ENCODE measurements at places on chromosomes 11 and 22.

DNA sequence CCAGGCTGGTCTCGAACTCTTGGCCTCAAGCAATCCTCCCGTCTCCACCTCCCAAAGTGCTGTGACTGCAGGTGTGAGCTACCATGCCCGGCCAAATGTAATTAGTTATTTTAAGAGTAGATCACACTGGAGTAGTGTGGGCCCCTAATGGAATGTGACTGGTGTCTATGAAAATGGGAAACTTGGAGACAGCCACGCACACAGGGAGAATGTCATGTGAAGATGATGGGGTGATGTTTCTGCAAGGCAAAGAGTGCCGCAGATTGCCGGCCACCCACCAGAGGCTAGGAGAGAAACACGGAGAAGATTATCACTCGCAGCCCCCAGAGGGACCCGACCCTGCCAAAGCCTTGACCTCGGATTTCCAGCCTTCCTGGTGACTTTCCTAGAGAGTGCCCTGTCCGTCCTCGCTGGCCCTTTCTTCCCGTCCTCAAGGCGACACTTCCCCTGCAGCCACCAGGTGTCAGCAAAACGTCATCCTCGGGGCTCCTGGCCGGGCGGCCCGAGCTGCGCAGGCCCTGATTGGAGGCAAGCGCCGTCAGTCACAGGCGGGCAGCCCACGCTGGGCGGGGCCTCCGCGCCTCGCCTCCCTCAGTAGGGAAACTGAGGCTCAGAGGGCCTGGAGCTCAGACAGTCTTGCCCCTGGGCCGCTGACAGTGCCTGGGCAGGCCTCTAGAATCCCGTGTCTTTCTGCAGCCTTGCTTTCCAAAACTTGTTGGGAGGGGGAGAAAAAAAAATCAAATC lies 16.3 kb downstream of the CRYBB2 start:
- peak; percentile 4 for DNase-seq

DNA sequence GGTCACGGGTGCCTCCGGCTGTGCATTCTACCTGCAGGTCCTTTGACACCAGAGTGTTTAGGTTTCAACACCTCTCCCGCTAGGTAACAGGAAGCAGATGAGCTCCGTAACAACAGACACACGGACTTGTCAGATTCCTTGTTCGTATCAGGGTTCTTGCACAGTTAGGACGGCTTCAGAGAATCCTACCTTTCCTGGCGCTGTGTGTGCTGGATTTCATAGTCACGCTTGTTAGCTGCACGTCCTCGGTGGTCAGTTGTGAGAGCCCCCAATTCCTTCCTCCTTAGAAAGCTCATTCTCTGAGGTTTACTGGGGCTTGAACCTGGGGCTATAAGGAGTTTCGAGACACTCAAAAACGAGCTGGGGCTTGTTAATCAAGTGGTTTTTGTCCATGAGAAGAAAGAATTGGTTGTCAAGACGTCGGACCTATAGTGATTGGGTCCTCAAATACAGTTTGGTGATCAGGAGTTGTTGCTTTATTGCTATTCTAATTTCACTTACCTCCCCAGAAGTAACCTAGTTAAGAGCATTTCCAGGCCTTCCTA lies 664 bp downstream of the DDB2 start:
- DNase-seq = no peak

- no peak for DNase-seq
Observed at GRCh38 chr22:48180631-48181030, 1418.2 kb downstream of the TBC1D22A start.

- no peak for DNase-seq
Observed at GRCh38 chr22:37387793-37388192, 39.5 kb downstream of the ELFN2 start.

- no peak for DNase-seq
Observed at GRCh38 chr11:76787911-76788596, 4.9 kb downstream of the TSKU start.

DNA sequence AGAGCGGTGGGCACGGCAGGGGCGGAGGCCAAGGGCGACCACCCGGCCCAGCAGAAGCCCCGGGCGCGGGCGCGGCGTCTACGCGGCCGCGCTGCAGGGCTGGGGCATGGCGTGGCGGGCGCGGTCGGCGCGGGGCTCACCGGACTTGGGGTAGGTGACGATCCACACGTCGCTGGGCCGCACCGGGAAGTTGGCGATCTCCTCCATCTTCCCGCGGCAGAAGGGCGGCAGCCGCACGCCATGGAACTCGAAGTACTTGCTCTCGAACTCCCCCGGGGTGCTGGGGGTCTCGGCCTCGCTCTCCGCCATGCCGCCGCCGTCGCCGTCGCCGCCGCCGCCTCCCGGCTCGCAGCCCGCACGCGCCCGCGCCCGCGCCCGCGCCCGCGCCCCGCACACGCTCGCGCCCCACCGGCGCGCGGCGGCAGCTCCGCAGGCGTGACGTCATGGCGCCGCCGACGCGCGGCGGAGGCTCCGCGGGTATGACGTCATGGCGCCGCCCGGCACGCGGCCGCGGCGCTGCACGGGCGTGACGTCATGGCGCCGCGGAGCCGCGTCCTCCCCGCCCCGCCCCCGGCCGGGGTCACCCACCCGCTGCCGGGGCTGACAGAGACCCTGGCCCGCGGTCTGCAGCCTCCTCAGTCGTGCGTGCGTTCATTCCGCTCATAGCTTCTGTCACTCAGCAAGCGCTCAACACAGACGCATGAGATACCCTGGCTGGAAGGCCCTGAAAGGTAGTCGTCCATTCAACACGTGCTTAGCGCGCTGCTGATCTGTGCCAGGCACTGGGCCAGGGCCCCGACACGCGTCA lies at the start of gene SULT4A1:
Gene SULT4A1, minus strand, starts transcription at position 440 of the 808 bp plus-strand sequence. Its CDS starts 131 bp downstream, at position 309.
- no peak for DNase-seq

GRCh38 chr11:8598506-8598905 lies 4.5 kb upstream of the STK33 start:
- no peak for DNase-seq

DNA sequence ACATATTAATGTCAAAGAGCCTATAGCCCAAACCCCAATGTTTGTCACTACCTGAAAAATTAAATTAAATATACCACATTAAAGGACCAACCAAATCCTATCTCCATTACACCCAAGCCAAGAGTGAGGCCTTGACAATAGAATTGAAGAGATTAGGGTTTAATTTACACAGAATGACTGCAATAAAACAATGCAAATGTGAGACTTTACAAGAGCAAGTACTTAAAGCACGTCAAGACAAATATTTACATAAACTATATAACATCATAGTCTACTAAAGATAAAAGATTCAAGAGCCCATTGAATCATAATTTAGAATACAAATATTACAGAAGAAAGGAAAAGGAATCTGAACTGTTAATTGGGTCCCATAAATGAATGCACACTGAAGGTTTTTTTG lies 85.6 kb downstream of the CADM1 start:
- no peak for DNase-seq

Measured in stimulated activated CD8-positive, alpha-beta memory T cell treated with anti-CD3 and anti-CD28 coated beads, Interleukin-7, amount 100 ng/mL, for 1 hour (primary cell).